ENCODE measurements at places on chromosomes 16 and 17.

GRCh38 chr17:44960691-44961090, 7.4 kb downstream of the C1QL1 start:
- DNase-seq: no peak

DNA sequence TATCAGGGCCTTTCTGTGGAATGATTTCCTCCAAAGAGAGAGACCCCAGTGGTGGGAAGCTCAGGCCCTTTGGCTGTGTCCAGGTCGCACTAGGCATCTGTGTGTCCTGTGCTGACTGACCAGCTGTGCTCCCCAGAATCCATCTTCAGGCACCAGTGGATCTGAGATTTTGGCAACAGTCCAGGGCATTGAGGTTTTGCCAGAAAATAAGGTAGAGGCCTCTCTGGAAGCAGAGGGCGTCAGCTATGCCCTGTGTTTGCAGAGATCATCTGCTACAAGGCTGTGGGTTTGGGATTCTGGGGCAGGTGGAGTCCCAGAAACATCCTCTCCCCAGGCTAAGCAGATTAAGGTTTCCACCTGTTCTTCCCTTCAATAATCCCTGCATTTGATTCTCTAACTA, 57.5 kb upstream of the TOB1 start:
- DNase-seq: no peak

GRCh38 chr16:64900019-64900418, 221.8 kb downstream of the CDH11 start:
- no peak for DNase-seq

- no peak for DNase-seq
Measured at GRCh38 chr16:20249211-20249610, 78.1 kb downstream of the GP2 start.

GRCh38 chr16:75483222-75483621, 12.0 kb downstream of the CHST6 start:
- no peak for DNase-seq

DNA sequence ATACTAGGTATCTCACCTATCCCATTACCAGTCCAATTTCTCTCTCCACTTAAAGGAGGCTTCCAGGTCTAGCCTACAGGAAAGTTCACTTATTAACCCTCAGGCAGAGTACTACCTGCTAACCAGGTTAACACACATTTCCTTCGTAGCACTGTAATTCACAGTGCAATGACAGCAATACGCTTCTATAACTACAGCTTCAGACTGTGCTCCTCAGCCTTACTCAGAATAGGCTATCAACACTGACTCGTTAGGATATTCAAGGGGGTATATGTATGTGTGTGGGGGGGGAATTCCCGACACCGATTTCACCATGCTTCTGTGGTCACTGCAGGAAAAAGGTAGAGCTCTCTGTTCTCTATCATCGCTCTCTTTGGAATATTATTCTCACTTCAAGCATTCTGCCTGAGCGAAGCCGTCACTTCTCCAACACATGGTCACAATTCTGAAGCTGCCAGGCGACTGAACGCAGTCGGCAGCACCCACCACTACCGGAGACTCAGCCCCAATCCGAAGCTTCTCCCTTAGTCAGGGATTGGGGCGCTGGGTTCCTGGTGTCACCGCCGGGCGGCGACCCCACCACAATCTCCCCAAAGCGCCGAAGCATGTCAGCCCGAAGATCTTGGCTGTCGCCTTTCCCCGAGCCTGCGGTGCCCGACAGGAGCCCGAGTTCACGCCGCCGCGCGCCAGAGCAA, 618 bp downstream of the GGA3 start:
- DNase-seq: no peak

GRCh38 chr17:7317161-7317803, 2.1 kb upstream of the GPS2 start:
- DNase-seq: no peak

GRCh38 chr16:82580298-82580890, 46.4 kb upstream of the CDH13 start:
- peak; percentile 2 for DNase-seq

GRCh38 chr17:81489012-81489997, 23.3 kb downstream of the ACTG1 start:
- no peak for DNase-seq

- DNase-seq: peak; percentile 55
Measured at GRCh38 chr17:74457146-74457819, 9.2 kb upstream of the CD300A start.

- DNase-seq: peak; percentile 14
Measured at GRCh38 chr17:70564006-70564620, 394.8 kb downstream of the KCNJ2 start.

DNA sequence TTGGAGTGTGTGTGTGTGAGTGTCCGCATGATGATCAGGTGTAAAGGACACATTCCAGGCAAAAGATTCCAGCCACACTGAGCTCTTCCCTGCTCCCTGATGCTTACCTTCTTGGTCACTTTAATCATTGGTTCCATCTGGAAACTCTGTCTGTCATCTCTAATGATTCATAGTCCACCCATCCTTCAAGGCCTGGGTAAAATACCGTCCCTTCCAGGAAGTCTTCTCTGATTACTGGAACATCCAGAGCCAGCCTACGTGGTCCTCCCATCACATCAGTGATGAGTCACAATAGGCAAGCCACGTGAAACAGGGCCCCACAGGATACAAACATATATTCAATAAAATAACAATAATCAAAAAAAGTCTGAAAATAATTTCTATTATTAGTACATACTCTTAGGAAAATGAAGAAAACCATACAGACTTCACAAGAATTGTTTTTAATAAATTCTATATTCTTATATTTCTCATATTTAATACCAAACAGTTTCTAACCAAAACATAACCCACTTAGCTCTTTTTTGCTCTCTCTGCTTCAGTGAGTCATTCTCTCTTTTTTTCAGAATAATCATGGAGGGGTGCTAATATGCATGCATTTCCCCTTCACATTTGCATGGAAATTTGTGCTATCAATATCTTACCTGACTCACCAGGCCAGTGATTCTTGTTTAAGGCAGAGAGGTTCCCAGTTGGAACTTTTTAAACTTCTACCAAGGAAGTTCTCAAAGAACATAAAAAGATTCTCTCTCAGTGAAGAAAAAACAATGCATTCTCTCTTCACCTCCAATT, 263.2 kb downstream of the TOX3 start:
- no peak for DNase-seq

DNA sequence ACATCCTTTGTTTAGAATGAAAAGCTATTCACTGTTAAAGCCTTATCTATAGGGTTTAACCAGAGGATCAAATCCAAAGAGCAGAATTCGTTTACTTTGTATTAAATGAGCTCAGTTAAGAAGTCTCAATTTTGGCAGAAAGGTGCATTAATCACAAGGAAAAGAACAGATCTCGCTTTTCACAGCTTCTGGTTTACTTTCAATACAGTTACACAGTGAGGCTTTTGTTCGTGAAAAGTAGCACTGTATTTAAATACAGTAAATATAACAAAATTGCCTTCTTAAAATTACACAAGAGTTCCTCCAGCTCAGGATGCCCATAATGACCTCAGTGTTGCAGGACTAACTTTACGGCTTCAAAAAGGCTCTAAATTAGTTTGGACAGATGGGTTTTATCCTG, 669.1 kb upstream of the SALL1 start:
- DNase-seq: no peak

DNA sequence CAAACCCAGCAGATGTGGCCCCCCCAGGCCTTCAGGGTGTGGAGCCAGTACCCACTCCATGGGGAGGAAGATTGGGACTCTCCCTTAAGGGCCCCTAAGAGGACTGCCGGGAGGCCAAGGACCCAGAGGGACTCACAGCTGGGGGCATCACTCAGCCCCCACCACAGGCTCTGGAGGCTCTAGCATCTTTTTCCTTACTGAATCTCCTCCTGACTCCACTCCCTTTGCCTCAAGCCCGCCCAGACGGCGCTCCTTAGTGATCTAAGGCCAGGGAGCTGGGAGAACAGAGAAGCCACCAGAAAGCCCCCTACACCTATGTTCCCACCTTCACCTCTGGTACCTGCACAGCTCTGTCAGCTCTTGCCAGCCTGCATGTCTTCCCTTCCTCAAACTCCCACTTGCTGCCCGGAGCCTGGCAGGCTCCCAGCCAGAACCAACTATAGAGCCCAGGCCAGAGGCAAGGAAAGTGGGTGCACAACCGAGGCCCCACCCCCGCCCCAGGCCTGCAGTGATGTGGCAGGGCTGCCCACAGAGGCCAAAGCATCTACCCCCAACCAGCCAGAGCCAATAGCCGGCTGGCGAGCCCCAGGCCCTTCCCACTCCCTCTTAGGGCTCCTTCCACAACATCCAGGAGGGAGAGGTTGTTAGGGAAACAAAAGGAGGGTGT, 22.3 kb upstream of the MPO start:
- DNase-seq: no peak

DNA sequence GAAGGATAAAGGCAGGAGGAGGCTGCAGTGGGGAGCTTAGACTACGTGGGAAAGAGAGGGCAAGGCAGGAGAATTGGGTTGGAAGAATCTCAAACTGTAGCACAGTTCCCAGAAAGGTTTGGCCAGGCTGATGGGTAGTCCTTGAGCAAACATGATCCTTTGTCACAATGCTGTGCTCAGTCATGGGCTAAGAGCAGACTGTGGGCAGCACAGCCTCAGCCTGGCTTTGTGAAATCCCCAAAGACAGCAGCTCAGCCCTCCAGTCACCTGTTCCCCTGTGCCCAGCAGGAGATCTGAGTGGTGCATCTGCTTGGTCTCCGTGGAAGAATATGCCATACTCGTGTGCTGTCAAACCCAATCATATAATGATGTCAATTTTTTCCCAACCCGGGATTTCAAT, 10.6 kb upstream of the ENGASE start:
- DNase-seq: no peak

GRCh38 chr16:86093801-86094750, 195.1 kb downstream of the IRF8 start:
- DNase-seq: no peak

GRCh38 chr17:14582996-14583395, 282.1 kb downstream of the HS3ST3B1 start:
- no peak for DNase-seq

DNA sequence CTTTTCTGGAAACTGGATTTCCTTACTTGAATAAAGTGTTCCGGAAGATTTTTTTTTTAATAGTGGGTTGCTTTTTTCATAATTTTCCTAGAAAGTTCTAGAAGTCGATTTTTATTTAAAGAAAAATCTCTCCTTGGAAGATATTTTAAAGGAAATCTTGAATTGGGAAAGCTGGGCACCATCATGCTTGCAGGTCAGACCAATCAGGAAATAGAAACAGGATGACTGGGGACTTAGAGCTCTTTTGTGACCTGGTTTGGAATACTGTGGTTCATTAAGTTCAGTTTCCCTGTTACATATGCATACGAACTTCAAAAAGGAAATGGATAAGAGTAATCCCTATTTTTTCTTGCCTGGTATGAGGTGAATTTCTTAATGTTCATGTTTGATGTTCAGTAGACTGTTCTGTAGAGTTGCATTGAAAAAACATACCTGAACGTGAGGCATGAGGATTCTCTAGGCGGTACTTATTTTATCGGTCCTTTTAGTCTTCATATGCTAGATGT, 1.2 kb downstream of the NFATC3 start:
- DNase-seq: peak; percentile 54
